Activated T-cell treated with anti-CD3 and anti-CD28 coated beads for 24 hours (primary cell): ENCODE measurements at places on chromosomes 4 and X.

DNA sequence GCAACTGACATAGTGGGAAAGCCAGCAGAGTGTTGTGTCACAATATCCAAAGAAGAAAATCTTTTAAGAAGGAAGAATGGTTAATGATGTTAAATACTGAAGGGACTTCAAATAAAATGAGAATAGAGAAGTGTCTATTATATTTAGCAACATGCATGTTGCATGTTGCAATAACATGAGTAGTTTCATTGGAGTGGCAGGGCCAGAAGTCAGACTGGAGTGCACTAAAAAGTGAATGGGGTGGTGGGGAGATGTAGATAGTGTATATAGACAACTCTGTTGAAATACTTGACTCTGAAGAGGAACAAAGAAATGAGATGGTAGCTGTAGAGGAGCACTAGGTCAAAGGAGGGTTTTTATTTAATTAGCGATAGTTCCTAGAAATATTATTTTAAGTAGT lies 9.5 kb upstream of the AMMECR1 start:
- DNase-seq, result no peak

GRCh38 chr4:73902817-73903547 lies 33.8 kb downstream of the CXCL1 start:
- no peak for DNase-seq

GRCh38 chr4:20506827-20507226 lies 193.4 kb upstream of the PACRGL start:
- DNase-seq, result no peak

DNA sequence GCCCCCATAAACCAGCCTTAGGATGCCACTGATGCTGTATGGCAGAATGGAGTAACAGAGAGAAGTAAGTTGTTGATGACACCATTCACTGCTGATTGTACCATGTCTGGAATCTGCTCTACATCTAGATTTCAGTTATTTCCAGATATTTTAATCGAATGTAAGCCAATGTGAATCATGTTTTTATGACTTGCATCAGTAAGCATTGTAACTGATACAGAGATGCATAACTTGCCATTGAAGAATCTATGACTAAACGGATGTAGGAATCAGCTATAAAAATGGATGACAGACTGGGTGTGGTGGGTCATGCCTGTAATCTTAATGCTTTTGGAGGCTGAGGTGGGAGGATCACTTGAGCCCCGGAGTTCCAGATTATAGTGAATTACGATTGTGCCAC lies 161.0 kb upstream of the GATB start:
- DNase-seq, result no peak

GRCh38 chr4:154503598-154503997 lies 12.0 kb upstream of the DCHS2 start:
- DNase-seq, result no peak

DNA sequence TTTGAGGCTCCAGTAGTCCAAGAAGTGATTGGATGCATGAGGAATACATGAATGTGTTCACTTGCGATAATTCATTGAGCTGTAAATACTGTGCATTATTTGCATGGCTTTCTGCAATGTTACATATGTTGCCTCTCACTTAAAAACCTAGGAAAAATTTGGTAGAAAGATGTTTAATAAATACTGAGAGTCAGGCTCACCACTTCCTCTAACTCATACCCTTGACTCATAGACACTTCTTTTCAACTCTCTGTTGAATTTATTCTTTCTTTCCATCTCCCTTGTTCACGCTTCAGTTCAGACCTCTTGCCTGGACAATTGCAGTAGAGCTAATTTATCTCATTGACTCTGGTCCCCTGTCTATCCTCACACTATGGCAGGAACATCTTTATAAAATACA lies 35.8 kb upstream of the LEF1 start:
- no peak for DNase-seq

DNA sequence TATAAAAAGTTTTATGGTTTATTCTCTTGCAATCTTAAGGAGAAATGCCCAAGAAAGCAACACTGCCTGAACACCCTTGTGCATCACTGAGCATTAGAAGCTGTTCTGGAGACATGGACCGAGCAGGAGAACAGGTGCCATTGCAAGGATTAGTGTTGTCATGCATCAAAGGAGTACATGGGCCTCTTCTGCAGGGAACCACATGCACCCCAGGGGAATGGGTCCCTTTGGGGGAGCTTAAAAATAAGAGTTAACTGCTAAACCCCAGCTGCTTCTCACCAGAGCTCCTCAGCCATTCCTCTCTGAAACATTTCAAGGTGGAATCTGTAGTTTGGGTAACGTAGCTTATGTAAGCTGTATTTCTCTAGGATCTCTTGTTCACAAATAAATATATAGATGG lies 353.0 kb upstream of the SLC7A11 start:
- no peak for DNase-seq
